ENCODE measurements at places on chromosomes 5 and 9. TPM values are rescaled to one million over a fixed set of nuclear protein-coding genes. Genes with fewer than 3 reads are reported as not detected.

The TRIM41 gene
- total RNA-seq: 18.6 TPM

The GFI1B gene
- total RNA-seq: 0.17 TPM

The NPR3 gene
- total RNA-seq: 19.6 TPM

The IL4 gene
- not detected for total RNA-seq

The WDR36 gene
- total RNA-seq: 17.4 TPM

The BTNL8 gene
- total RNA-seq: not detected

Measured in A549 treated with Mapracorat at 1 μM for 4 hours (cell line).